Natural killer cell treated with Interleukin-12 subunit alpha and Interleukin-12 subunit beta and Interleukin-15 and Interleukin-18, amount 100 ng/mL, for 72 hours (primary cell): ENCODE measurements at places on chromosomes 3 and 15.

- H3K4me3 ChIP-seq, result peak overlapping the region; percentile 100
- H3K27ac ChIP-seq, result peak overlapping the region; percentile 99
- peak; percentile 66 for DNase-seq
- no peaks in the 10 kb centered on the region for H3K27me3 ChIP-seq
- peaks cover 40% of the 10 kb centered on the region for H3K4me1 ChIP-seq
Measured at GRCh38 chr3:196502775-196503195, 783 bp downstream of the RNF168 start.

- DNase-seq, result no peak
- H3K27ac ChIP-seq, result no peak overlapping the region
- no peaks in the 10 kb centered on the region for H3K4me1 ChIP-seq
- H3K27me3 ChIP-seq, result no peaks in the 10 kb centered on the region
- H3K36me3 ChIP-seq, result no peaks in the 10 kb centered on the region
Measured at GRCh38 chr3:217099-217813, 20.7 kb downstream of the CHL1 start.

GRCh38 chr15:50190166-50190570, 8.2 kb downstream of the SLC27A2 start:
- H3K27ac ChIP-seq, result no peak overlapping the region
- H3K4me1 ChIP-seq, result peaks cover 18% of the 10 kb centered on the region
- DNase-seq, result no peak
- H3K36me3 ChIP-seq, result peaks cover 26% of the 10 kb centered on the region

- H3K4me3 ChIP-seq, result no peak overlapping the region
- DNase-seq, result no peak
- H3K4me1 ChIP-seq, result peaks cover 17% of the 10 kb centered on the region
- H3K36me3 ChIP-seq, result no peaks in the 10 kb centered on the region
- H3K27ac ChIP-seq, result no peak overlapping the region
- H3K27me3 ChIP-seq, result peaks cover 3% of the 10 kb centered on the region
Measured at GRCh38 chr15:76155731-76156130, 95.9 kb downstream of the TMEM266 start.

DNA sequence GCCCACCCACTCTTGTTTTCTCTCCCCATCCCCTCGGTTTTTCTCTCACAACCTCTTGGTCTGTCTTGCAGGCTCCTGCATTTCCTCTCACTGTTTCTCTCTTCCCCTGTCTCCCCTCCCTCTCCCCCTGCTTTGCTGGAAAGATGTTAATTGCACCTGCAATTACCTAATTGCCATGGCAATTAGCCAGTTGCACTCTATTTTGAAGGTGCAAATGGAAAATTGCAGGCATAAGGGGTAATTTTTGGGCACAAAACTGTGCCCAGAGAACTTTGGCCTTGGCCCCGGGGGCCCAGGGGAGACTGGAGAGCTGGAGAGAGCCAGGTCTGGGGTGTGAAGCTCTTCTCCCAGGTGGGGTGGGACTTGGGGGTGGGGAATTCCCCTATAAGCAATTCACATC, 164.5 kb upstream of the TLE3 start:
- H3K4me3 ChIP-seq, result no peak overlapping the region
- H3K27me3 ChIP-seq, result peaks cover 17% of the 10 kb centered on the region
- no peak for DNase-seq
- peak overlapping the region; percentile 1 for H3K27ac ChIP-seq

DNA sequence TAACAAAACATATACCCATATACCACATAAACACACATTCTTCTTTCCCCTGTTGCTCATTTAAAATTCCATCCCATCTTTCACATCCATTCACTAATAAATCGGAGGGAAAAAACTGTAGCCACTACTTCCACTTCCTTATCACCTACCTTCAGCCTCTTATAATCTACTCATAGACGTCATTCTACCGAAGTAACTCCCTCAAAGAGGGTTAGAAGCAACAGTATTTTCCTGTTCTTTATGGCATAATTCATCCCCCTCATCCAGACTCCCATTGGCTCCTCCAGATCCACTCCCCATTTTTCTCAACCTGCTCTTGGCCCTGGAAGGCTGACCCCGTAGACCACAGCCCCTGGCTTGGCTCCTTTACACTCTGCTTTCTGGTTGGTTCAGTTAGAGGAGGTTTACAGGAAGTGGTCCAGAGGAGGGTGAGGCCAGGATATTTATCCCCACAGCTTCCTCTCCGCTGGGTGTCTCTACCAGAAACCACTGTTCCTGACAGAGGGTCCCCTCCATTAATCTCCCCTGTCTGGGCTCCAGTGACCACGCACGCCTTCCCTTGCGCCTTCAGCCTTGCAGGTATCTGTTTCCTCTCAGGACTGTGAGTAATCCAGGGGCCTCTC, 46.3 kb downstream of the FMN1 start:
- peaks cover 18% of the 10 kb centered on the region for H3K4me1 ChIP-seq
- no peaks in the 10 kb centered on the region for H3K36me3 ChIP-seq
- no peak for DNase-seq
- H3K27ac ChIP-seq, result peak overlapping the region; percentile 28
- peaks cover 8% of the 10 kb centered on the region for H3K27me3 ChIP-seq

- no peaks in the 10 kb centered on the region for H3K4me1 ChIP-seq
- H3K27me3 ChIP-seq, result no peaks in the 10 kb centered on the region
- DNase-seq, result no peak
- no peak overlapping the region for H3K4me3 ChIP-seq
- H3K27ac ChIP-seq, result no peak overlapping the region
Measured at GRCh38 chr3:88863196-88863595, 244.2 kb upstream of the EPHA3 start.

DNA sequence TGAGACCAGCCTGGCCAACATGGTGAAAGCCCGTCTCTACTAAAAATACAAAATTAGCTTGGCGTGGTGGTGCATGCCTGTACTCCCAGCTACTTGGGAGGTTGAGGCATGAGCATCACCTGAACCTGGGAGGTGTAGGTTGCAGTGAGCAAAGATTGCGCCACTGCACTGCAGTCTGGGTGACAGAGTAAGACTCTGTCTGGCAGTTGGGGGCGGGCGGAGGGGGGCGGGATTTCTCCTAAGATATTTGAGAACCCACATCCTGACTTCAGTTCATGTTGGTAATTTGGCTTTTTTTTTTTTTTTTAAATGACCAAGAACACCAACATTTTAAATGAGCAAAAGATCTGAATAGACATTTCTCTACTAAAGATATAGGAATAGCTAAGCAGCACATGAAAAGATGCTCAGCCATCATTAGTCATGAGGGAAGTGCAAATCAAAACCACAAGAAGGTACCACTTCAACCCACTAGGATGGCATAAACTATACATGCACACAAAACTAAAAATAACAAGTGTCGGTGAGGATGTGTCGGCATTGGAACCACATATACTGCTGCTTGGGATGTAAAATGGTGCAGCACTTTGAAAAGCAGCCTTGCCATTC, 75.6 kb upstream of the LMOD3 start:
- H3K27ac ChIP-seq, result peak overlapping the region; percentile 96
- no peak for DNase-seq
- H3K4me1 ChIP-seq, result peaks cover 54% of the 10 kb centered on the region
- H3K27me3 ChIP-seq, result no peaks in the 10 kb centered on the region
- peaks cover 34% of the 10 kb centered on the region for H3K36me3 ChIP-seq

DNA sequence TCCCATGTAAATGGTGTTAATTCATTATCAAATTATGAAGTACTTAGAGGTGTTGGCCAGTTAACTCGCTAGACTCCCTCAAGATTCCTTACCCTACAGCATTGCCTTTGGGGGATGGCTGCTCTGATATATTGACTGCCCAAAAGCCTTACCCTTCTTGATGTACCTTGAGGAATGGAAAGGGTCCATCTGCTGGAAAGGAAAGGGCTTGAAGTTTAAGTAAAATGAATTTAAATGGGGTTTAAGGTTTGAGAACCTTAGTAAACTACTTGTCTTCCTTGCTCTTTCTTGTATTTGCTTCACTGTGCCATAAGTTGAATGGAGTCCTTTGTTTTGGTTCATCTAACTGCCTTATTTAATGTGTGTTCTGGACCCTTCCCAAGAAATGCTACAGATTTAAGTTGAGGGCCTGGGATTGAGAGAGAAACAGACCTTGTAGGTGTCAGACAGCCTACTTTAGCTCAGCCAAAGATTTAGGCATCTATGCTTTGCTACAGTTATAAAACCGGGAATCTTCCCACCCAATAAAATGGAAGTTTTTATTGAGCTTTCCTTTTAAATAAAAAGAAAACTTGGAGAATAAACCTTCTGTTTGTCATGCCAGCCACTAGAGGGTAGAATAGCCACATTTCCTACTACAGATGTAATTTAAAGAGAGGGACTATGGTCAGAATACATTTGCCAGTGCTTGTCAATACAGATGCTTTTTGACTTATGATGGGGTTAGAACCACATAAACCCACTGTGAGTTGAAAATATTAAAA, 25.3 kb downstream of the CMSS1 start:
- H3K4me3 ChIP-seq, result no peak overlapping the region
- no peak for DNase-seq
- no peaks in the 10 kb centered on the region for H3K4me1 ChIP-seq
- no peaks in the 10 kb centered on the region for H3K27me3 ChIP-seq

DNA sequence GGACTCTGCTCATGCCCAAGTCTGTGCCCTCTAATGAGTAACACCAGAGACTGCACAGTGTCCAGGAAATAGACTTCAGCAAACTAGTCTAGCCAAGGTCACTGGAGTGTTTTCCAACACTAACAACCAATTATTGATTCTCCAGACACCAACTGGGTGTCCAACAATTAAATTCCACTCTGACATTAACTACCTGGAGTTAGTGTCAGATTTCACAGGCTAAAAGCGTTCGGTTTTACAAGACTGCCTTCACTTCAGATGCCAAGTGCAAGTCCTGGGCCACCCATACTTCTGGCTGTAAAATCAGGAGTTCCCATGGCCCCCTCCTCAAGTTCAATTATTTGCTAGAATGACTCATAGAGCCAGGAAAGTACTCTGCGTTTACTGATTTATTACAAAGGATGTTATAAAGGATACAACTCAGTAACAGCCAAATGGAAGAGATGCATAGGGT, 20.8 kb upstream of the CFAP161 start:
- H3K36me3 ChIP-seq, result no peaks in the 10 kb centered on the region
- peaks cover 27% of the 10 kb centered on the region for H3K4me1 ChIP-seq
- H3K4me3 ChIP-seq, result no peak overlapping the region
- DNase-seq, result no peak
- H3K27me3 ChIP-seq, result peaks cover 23% of the 10 kb centered on the region

GRCh38 chr15:78353093-78353492, 12.9 kb downstream of the CRABP1 start:
- peaks cover 31% of the 10 kb centered on the region for H3K4me1 ChIP-seq
- peaks cover 2% of the 10 kb centered on the region for H3K27me3 ChIP-seq
- H3K4me3 ChIP-seq, result peak overlapping the region; percentile 30
- DNase-seq, result no peak
- peak overlapping the region; percentile 6 for H3K27ac ChIP-seq

DNA sequence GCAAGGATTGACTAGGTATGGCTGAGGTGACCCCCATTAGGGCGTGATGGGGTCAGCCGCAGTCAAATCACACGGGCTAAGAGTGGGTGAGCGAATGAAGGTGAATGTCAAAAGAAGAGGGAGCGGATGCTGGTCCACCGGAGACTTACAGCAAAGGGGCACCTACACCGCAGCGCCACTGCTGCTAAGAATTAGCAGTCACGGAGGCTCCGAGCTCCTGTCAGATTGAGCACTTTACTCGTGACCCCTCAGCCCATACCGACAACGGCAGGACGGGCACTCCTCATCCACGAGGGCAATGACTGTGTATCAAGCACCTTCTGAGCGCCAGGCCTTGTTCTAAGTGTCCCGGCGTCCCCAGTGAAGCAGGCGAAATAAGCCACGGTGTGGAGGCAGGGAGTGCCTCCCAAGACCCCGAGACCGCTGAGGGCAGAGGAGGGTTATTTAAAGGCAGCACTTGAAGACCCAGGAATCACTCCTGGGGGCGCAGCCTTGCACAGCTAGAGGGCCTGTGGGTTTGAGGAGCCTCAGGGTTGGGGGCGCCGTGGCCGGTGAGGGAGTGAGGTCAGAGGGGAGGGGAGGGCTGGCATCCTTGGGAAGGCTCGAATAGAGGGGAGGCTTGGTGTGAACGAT, 61.6 kb upstream of the GATA2 start:
- DNase-seq, result no peak
- H3K27me3 ChIP-seq, result peaks cover 38% of the 10 kb centered on the region
- no peaks in the 10 kb centered on the region for H3K36me3 ChIP-seq
- no peak overlapping the region for H3K27ac ChIP-seq
- H3K4me1 ChIP-seq, result no peaks in the 10 kb centered on the region

- peak overlapping the region; percentile 78 for H3K27ac ChIP-seq
- H3K4me3 ChIP-seq, result no peak overlapping the region
- H3K36me3 ChIP-seq, result no peaks in the 10 kb centered on the region
- H3K4me1 ChIP-seq, result no peaks in the 10 kb centered on the region
- peaks cover 18% of the 10 kb centered on the region for H3K27me3 ChIP-seq
- peak; percentile 81 for DNase-seq
Measured at GRCh38 chr15:77944002-77944867, 133.3 kb downstream of the TBC1D2B start.

- no peak for DNase-seq
- H3K4me1 ChIP-seq, result no peaks in the 10 kb centered on the region
- no peak overlapping the region for H3K4me3 ChIP-seq
- no peak overlapping the region for H3K27ac ChIP-seq
- H3K27me3 ChIP-seq, result no peaks in the 10 kb centered on the region
- H3K36me3 ChIP-seq, result no peaks in the 10 kb centered on the region
Measured at GRCh38 chr3:134710313-134710680, 59.5 kb upstream of the KY start.

GRCh38 chr15:63264688-63265293, 12.6 kb upstream of the APH1B start:
- DNase-seq, result no peak
- H3K27ac ChIP-seq, result no peak overlapping the region
- H3K36me3 ChIP-seq, result peaks cover 41% of the 10 kb centered on the region
- no peaks in the 10 kb centered on the region for H3K27me3 ChIP-seq
- H3K4me1 ChIP-seq, result peaks cover 13% of the 10 kb centered on the region
- no peak overlapping the region for H3K4me3 ChIP-seq

GRCh38 chr3:140004271-140004670, 69.3 kb downstream of the CLSTN2 start:
- H3K4me1 ChIP-seq, result no peaks in the 10 kb centered on the region
- no peaks in the 10 kb centered on the region for H3K36me3 ChIP-seq
- H3K4me3 ChIP-seq, result no peak overlapping the region

- H3K27me3 ChIP-seq, result peaks cover 23% of the 10 kb centered on the region
- no peaks in the 10 kb centered on the region for H3K36me3 ChIP-seq
- H3K4me3 ChIP-seq, result no peak overlapping the region
- no peak overlapping the region for H3K27ac ChIP-seq
- peaks cover 3% of the 10 kb centered on the region for H3K4me1 ChIP-seq
- no peak for DNase-seq
Measured at GRCh38 chr3:194983121-194983520, 287.8 kb downstream of the XXYLT1 start.

- no peaks in the 10 kb centered on the region for H3K27me3 ChIP-seq
- no peak for DNase-seq
- H3K4me3 ChIP-seq, result no peak overlapping the region
- H3K27ac ChIP-seq, result no peak overlapping the region
Measured at GRCh38 chr3:29100292-29100691, 180.6 kb upstream of the RBMS3 start.
